Ascending aorta (tissue), 2 donors: ENCODE measurements at places on chromosomes 7 and 10. TPM values are rescaled to one million over a fixed set of nuclear protein-coding genes. Genes with fewer than 3 reads are reported as not detected.

DNA sequence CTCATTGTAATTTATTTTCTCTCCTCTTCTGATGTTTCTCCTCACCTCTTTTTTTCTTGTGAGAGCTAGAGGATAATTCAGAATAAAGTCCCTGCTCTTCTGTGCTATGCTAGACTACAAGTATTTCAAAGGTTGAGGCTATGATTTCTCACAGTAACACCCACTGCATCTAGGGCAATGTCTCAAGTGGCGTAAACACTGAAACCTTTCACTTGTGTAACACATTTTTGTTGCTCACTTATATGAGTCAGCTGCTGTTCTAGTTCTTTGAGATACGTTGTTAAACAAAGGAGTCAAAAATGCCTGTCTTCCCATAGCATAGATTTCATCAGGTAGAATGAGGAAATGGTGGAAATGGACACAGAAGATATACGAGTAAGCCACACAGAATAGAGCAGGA is 305.1 kb upstream of the PITRM1 start:
- DNase-seq, result no peak

The PILRA gene
- 25.8 TPM for total RNA-seq

- no peak for DNase-seq
Measured at GRCh38 chr7:100679129-100679926, 5.8 kb downstream of the GNB2 start.

- no peak for DNase-seq
Measured at GRCh38 chr7:84446991-84447480, 252.4 kb upstream of the SEMA3A start.

- no peak for DNase-seq
Measured at GRCh38 chr10:13681960-13682359, 95.2 kb downstream of the PRPF18 start.

The C7orf33 gene
- total RNA-seq, result not detected

- no peak for DNase-seq
Measured at GRCh38 chr7:152462995-152463708, 27.3 kb upstream of the KMT2C start.

GRCh38 chr7:77316219-77316978 is 99.8 kb downstream of the GSAP start:
- DNase-seq, result no peak

The ADRB1 gene
- total RNA-seq, result not detected

- no peak for DNase-seq
Measured at GRCh38 chr7:3733541-3734140, 432.6 kb downstream of the SDK1 start.
